ENCODE measurements at places on chromosomes 3 and 15.

- no peak for DNase-seq
Observed at GRCh38 chr3:126883241-126883640, 99.7 kb upstream of the PLXNA1 start.

- DNase-seq, result no peak
Observed at GRCh38 chr3:169578381-169579024, 85.0 kb downstream of the MECOM start.

- DNase-seq, result no peak
Observed at GRCh38 chr3:122100083-122100482, 44.9 kb downstream of the CD86 start.

DNA sequence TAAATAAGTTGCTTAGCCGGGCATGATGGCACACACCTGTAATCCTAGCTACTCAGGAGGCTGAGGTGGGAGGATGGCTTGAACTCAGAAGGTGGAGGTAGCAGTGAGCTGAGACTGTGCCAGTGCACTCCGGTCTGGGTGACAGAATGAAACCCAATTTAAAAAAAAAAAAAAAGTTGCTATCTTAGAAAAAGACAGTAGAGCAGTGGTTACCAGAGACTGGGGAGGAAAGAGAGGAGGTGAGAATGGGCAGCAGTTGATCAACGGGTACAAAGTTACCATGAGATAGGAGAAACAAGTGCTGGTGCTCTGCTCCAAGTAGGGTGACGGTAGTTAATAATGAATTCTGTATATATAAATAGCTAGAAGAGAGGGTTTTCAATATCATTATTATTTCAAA is 821 bp upstream of the CCR2 start:
- no peak for DNase-seq
